H9 (cell line): ENCODE measurements at places on chromosomes 2 and 18. TPM values are rescaled to one million over a fixed set of nuclear protein-coding genes. Genes with fewer than 3 reads are reported as not detected.

DNA sequence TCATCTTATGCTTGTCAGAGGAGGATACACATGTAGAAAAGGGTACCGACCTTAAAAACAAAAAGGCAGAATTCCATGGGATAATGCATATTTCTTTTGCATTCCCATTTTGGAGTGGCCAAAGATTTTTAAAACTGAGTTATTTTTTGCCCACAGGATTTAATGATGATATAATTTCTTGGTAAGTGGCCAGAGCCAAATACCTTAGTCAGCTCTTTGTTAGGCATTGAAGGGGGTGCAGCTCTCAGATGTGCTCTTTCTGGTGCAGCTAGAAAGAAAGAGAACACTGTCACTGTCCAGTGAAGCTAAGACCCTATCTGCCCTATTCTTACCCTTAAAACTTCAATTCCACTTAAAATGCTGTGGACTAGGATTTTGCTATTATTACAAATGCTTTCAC, 10.8 kb downstream of the COQ10B start:
- no peak overlapping the region for H3K27ac ChIP-seq
- no peak overlapping the region for H3K4me3 ChIP-seq
- peaks cover 46% of the 10 kb centered on the region for H3K36me3 ChIP-seq
- H3K4me1 ChIP-seq, result no peaks in the 10 kb centered on the region
- no peaks in the 10 kb centered on the region for H3K27me3 ChIP-seq

DNA sequence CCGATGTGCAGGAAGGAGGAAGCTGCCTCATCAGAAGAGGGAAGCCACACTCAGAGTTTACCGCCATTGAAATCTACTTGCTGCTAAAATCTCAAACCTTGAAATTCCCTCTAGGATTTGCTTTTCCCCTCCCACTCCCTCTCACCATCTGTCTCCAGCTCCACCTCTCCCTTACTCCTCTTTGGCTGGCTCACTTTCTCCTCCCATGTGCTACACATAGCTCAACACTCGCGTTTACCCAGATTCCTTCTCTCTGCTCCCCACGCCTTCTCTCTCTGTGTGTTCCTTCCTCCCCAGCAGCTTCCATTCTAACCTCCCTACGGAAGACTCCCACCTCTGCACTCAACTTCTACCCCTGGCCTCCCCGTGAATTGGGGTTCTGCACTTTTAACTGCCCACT, 143.1 kb downstream of the DNER start:
- H3K27me3 ChIP-seq, result no peaks in the 10 kb centered on the region
- DNase-seq, result no peak
- no peak overlapping the region for H3K4me3 ChIP-seq
- H3K36me3 ChIP-seq, result no peaks in the 10 kb centered on the region
- H3K4me1 ChIP-seq, result no peaks in the 10 kb centered on the region

GRCh38 chr2:62774555-62775366, 69.2 kb downstream of the EHBP1 start:
- no peaks in the 10 kb centered on the region for H3K4me1 ChIP-seq
- H3K27me3 ChIP-seq, result no peaks in the 10 kb centered on the region
- H3K4me3 ChIP-seq, result no peak overlapping the region

DNA sequence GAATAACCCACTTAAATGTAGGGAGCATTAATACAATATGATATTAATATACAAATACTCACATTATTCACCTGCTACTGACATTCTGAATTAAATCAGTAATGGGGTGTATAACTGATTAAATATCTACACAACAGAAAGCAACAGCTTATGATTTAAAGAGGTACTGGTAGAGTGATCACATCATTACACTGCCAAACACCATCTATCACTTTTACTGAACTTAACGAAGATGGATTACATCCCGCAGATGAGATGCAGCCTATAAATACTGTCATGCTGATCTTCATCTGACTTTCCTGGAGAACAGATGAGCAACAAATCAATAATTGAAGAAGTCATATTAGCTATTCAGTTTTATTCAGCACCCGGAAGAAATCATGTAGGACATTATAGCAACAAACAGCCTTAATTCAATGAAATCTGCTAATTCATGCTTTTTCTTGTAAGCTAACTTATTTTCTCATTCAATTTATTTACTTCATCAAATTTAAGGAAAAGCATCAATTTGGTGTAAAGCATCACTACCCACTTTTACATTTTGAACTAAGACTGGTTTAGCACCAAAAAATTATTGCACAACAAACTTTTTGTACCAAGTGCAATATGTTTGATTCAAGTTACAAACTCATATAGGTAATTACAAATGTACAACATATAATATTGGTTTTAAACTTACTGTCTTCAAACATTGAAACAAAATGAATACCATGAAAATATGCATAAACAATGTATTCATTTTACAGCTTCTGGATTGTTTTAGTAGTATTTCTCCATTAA, 1509.0 kb downstream of the LRP1B start:
- no peak overlapping the region for H3K4me3 ChIP-seq
- H3K4me1 ChIP-seq, result no peaks in the 10 kb centered on the region
- DNase-seq, result no peak
- no peaks in the 10 kb centered on the region for H3K36me3 ChIP-seq

- H3K4me3 ChIP-seq, result no peak overlapping the region
- no peaks in the 10 kb centered on the region for H3K27me3 ChIP-seq
- H3K27ac ChIP-seq, result no peak overlapping the region
- H3K4me1 ChIP-seq, result no peaks in the 10 kb centered on the region
Observed at GRCh38 chr2:13522917-13523821, 806.4 kb downstream of the TRIB2 start.

DNA sequence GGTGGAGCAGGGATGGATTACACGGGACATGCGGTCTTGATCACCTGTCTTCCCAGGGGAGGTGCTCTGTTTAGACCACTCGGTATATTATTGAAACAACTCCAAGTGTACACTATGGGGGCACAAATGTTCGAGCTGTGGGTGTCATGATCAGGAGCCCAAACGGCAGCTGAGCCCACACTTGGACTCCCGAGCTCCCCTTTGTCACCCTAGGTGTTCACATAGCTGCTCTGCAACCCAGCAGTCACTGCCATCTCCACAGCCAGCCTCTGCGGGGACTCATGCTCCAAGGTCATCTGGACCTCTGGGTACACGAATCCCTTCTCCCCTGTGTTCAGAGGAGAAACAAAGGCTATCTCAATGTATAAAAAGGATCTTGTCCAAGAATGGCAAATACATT, 46.0 kb downstream of the CAPN13 start:
- no peaks in the 10 kb centered on the region for H3K36me3 ChIP-seq
- H3K27ac ChIP-seq, result no peak overlapping the region
- DNase-seq, result no peak
- H3K4me3 ChIP-seq, result no peak overlapping the region
- H3K4me1 ChIP-seq, result no peaks in the 10 kb centered on the region

DNA sequence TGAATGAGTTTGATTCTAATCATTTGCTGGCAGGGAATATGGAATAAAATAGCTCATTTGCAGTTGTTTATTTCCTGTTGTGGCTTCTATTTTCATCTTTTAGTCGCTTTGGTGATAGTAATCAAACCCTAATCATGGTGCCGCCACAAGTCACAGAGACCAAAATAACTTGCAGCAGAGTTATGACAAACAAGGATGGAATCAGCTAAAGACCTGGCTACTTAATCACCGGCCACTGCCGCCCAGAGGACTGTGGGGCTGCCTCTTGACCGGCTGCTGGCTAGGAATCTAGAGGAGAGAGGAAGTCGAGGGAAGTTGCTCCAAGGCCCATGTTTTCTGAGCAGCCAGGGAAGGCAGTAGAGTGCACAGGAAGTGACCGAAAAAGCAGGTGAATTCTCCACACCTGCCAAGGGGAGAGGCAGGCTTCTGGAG, 5.1 kb upstream of the SMAD7 start:
- peaks cover 12% of the 10 kb centered on the region for H3K4me1 ChIP-seq
- H3K4me3 ChIP-seq, result no peak overlapping the region
- no peaks in the 10 kb centered on the region for H3K36me3 ChIP-seq
- H3K27me3 ChIP-seq, result no peaks in the 10 kb centered on the region; the same call in 1 of the 2 replicates
- no peak overlapping the region for H3K27ac ChIP-seq

- H3K36me3 ChIP-seq, result peaks cover 64% of the 10 kb centered on the region
- H3K4me1 ChIP-seq, result no peaks in the 10 kb centered on the region
- H3K27me3 ChIP-seq, result no peaks in the 10 kb centered on the region
Observed at GRCh38 chr2:43897492-43897891, 58.7 kb downstream of the ABCG8 start.

DNA sequence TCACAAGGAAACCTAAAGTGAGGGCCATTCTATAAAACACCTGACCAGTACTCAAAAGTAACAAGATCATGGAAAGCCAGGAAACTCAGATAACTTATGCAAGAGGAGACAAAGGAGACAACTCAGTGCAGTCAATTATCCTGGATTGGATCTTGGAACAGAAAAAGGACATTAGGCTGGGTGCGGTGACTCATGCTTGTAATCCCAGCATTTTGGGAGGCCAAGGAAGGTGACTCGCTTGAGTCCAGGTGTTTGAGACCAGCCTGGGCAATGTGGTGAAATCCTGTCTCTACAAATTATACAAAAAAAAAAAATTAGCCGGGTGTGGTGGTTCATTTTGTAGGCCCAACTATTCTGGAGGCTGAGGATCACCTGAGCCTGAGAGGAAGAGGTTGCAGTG, 424.5 kb upstream of the SPRED2 start:
- DNase-seq, result no peak
- H3K4me1 ChIP-seq, result no peaks in the 10 kb centered on the region
- H3K27ac ChIP-seq, result no peak overlapping the region
- H3K4me3 ChIP-seq, result no peak overlapping the region

DNA sequence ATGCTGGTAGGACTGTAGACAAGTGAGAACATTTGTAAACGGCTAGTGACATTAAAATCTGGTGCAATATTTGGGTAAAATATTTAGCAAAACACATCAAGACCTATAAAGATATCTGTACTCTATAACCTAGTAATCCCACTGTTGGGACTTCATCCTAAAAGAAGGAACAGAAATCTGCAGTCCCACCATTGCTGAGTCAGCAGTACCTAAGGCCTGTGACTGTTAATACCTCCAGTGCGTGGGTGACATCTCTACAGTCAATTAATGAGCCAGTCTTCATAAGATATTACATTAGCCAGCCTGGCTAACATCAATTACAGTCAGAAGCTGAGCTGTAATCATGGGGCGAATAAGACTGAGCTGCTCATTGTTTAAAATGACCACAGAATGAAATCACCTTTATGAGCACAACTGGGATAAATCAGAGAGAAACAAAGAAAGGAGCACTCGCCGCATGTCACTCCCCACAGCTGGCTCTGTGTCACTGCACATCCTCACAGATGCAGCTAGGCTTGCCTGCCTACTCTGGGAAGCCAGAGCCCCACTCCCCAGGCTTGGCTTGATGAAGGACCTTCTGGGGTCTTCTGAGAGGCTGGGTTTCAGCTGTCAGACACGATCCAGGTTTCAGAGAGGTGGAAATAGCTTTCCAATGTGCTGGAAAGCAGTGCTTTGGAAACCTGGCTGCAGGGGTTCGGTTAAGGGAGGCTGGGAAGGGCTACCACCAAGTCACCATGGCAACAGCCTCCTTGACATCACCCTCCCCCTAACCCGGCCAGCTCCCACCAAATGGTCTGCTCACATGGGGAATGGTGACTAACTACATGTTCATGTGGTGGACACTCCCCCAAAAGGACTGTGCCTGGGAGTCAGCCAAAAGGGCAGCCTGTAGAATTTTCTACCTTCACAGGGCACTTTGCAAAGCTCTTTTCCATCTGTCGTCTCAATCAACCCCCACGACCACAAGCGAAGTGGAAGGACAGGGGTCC, 145.0 kb downstream of the ZBTB7C start:
- no peaks in the 10 kb centered on the region for H3K36me3 ChIP-seq
- no peak overlapping the region for H3K27ac ChIP-seq
- no peaks in the 10 kb centered on the region for H3K4me1 ChIP-seq
- DNase-seq, result no peak

- no peak for DNase-seq
- no peaks in the 10 kb centered on the region for H3K4me1 ChIP-seq
- H3K4me3 ChIP-seq, result no peak overlapping the region
- peaks cover 18% of the 10 kb centered on the region for H3K36me3 ChIP-seq
- no peaks in the 10 kb centered on the region for H3K27me3 ChIP-seq
Observed at GRCh38 chr2:221125691-221126090, 446.4 kb downstream of the EPHA4 start.

GRCh38 chr2:240812301-240812680, 7.7 kb downstream of the KIF1A start:
- no peak overlapping the region for H3K4me3 ChIP-seq
- H3K4me1 ChIP-seq, result 0 out of 2 replicates have a peak, but pooled peaks cover 3% of the 10 kb centered on the region
- peaks cover 62% of the 10 kb centered on the region for H3K36me3 ChIP-seq

GRCh38 chr2:186532891-186533290, 46.8 kb downstream of the ZC3H15 start:
- H3K4me3 ChIP-seq, result no peak overlapping the region
- H3K4me1 ChIP-seq, result no peaks in the 10 kb centered on the region
- DNase-seq, result no peak
- H3K27ac ChIP-seq, result no peak overlapping the region
- no peaks in the 10 kb centered on the region for H3K27me3 ChIP-seq
- H3K36me3 ChIP-seq, result no peaks in the 10 kb centered on the region

DNA sequence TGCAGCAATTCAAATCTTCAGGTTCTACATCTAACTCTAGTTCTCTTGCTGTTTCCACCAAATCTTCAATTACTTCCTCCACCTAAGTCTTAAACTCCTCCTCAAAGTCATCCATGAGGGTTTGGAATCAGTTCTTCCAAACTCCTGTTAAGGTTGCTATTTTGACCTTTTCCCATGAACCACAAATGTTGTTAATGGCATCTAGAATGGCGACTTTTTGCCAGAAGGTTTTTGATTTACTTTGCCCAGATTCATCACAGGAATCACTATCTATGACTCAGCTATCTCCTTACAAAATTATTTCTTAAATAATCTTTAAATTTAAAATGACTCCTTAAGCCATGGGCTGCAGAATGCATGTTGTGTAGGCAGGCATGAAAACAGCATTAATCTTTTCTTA, 368.9 kb upstream of the TNP1 start:
- H3K4me1 ChIP-seq, result no peaks in the 10 kb centered on the region
- no peak overlapping the region for H3K4me3 ChIP-seq
- no peak overlapping the region for H3K27ac ChIP-seq
- no peaks in the 10 kb centered on the region for H3K27me3 ChIP-seq

AKAIN1 gene
- total RNA-seq, result not detected in 2 replicates

NT5DC4 gene
- total RNA-seq, result not detected in 2 replicates

ASIC4 gene
- total RNA-seq, result 0.37 and 0.42 TPM in 2 replicates

CROCC2 gene
- not detected in 2 replicates for total RNA-seq

ACKR3 gene
- total RNA-seq, result 0.44 and 0.64 TPM in 2 replicates

PRKAG3 gene
- not detected in 2 replicates for total RNA-seq

CFAP53 gene
- 0.15 and 0.22 TPM in 2 replicates for total RNA-seq

TMEM214 gene
- total RNA-seq, result 53.9 and 55.3 TPM in 2 replicates

ACAA2 gene
- 115 and 116 TPM in 2 replicates for total RNA-seq

CNTNAP5 gene
- 0.39 and 0.48 TPM in 2 replicates for total RNA-seq

NT5C1B gene
- not detected in 2 replicates for total RNA-seq

SOWAHC gene
- 20.1 and 20.9 TPM in 2 replicates for total RNA-seq

GULP1 gene
- 124 and 140 TPM in 2 replicates for total RNA-seq

SIX2 gene
- 0.15 TPM in 1 of 2 replicates, not detected in the other for total RNA-seq

EVX2 gene
- total RNA-seq, result not detected in 2 replicates

SAG gene
- total RNA-seq, result not detected in 2 replicates

CYP27A1 gene
- 3.1 and 3.4 TPM in 2 replicates for total RNA-seq
